ENCODE measurements at places on chromosomes 12 and 14.

GRCh38 chr14:49623941-49624839, 3.6 kb downstream of the MGAT2 start:
- DNase-seq = no peak

DNA sequence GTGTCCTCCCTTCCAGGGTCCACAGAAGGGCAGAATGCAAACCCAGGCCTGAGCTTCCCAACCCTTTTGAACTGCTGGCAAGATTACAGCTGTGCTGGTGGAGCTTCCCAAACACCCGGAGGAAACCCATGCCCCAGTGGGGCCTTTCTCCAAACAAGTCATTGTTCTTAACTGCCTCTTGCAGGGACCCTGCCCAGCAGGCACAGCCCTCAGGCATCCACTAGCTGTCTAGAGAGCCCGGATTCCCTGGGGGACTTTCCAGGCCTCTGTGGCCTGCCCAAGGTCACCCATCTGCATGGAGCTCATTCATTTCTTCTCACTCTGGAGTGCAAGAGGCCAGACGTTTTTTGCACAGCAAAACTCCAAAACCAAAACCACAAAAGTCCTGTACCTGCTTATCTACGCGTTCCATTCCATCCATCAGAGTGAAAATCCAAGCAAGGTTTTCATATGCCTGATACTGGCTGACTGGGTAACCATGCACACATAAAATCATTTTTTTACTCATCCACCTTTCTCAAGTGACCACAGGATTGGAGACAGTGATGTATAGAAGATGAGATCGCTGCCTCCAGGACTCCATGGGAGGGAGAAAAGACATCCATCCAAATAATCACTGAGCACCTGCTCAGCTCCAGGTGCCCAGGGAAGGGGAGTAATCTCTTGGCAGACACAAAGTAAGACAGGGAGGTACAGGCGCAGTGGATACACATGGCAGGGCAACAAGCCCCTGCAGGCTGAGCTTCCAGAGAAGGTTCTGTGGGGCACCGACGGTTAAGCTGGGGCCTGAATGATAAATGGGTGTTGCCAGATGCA, 17.2 kb upstream of the BDKRB2 start:
- DNase-seq = no peak

DNA sequence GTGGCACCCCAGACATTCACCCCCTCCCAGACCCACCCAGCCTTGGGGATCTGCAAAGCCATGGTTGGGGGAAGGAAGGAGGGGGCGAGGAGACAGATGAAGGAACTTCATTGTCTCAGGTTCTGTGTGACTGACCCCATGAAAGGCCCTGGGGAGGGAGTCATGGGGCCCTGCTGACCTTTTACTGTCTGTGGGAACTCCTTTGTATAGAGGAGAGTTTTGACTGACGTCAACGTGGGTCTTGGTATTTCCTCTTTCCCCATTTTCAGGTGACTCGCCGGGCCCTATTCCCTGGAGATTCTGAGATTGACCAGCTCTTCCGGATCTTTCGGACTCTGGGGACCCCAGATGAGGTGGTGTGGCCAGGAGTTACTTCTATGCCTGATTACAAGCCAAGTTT, 3.1 kb upstream of the RAB5B start:
- no peak for DNase-seq

GRCh38 chr14:24250354-24250753, 7.9 kb upstream of the TINF2 start:
- no peak for DNase-seq

DNA sequence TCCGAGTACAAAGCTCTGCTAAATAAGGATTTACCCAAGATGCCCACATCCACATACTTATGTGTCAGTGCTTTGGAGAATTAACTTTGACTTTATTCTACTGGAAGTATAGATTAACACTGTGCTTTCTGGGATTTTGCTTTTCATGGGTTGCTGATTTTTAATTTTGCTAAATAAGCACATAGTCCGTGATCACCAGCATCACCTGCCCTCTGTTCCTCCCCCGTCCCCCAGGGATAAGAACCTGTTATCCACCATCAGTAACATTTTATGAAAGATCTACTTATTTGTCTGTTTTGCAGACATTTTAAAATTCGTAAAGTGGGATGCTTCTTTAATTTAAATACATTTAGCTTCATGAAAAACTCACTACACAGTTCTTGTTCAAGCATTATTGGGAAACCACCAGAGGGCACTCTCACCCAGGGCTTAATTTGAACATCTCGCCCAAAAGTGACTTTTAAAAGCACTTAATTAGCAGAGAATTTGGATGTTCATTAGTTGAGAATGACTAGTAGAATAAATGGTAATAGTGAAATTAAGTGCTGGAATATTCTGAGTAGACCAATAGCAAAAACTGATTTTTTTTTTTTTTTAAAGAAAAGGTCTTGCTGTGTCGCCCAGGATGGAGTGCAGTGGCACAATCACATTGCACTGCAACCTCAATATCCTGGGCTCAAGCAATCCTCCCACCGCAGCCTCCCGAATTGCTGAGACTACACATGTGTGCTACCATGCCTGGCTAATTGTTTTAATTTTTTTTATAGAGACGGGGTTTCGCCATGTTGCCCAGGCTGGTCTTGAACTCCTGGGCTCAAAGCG, 35.7 kb downstream of the MRPL42 start:
- peak; percentile 67 for DNase-seq

GRCh38 chr14:102282751-102283465, 22.1 kb downstream of the MOK start:
- no peak for DNase-seq

- no peak for DNase-seq
Observed at GRCh38 chr12:74242088-74242487, 295.5 kb upstream of the ATXN7L3B start.

DNA sequence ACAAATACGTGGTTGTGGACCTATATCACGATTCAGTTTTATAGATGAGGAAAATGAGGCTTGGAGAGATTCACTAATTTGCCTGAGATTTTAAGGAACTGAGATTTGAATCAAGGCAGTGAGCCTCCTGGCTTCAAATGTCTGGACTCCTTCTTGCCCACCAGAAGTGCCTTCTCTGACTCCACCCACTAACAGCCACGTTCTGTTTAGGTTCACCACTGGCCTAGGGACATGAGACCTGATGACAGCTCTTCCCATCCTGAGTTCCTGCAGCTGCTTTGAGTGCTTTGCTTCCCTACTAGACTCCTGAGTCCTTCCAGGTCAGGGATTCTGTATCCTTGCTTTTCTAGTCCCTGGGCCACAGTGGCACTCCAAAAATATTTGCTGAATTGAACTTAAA, 57.1 kb downstream of the PLBD1 start:
- no peak for DNase-seq

DNA sequence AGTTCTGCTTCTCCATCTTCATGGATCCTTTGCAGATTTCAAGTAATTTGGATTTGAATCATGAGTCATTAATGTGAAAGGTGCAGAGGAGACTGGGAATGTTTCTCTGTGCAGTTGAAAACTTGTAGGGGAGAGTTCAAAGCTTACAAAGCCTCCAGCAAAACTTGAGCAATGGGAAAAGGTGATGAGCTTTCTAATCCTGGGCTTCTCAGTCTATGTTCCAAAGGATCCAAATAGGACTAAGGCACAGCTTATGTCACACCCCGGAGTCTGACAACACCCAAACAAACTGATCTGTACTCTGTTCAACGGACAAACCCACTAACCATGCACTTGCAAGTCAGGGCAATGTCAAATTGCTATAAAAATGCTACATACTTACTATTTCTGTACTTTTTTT, 134.8 kb downstream of the DUSP6 start:
- no peak for DNase-seq

- peak; percentile 80 for DNase-seq
Observed at GRCh38 chr12:31238764-31239387, 87.1 kb downstream of the SINHCAF start.

DNA sequence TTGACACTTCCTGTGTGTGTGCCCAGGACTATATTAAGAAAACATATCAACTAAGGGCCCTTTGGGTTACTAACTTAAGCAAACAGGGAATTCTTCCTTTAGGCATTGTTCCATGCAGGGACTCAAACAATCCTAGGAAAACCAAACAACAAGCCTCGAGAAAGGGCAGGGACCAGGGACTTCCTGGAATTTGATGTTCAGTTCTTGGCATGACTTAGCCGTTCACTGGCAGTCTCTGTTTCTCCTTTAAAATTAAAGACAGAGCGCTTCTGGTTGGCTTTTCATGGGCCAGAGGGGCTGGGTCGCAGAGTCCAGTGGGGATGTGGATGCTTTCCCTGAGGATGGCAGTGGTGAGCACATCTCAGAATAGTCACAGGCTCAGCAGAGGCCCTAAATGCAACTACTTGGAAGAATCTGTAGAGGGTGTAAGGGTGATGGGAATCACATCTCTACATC, 35.2 kb downstream of the RNFT2 start:
- no peak for DNase-seq

- no peak for DNase-seq
Observed at GRCh38 chr14:70094631-70095030, 94.1 kb downstream of the SLC8A3 start.

DNA sequence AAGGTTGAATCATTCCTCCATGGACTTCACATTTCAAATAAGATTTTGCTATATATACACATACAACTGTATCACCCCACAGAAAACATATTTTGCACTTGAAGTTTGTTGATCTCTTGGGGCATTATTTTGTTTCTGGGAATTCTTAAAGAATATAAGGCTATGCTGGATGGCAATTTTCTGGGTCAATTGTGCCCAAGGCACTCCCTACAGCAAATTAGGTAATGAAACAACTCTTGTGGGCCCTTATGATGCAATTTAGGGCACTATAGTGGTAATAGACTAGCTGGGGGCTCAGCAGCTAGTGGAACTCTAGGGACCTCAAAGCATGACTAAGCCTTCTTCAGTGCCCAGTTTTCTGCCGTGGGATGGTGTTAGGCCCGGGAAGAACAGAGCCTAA, 444.4 kb downstream of the NRXN3 start:
- DNase-seq = no peak

DNA sequence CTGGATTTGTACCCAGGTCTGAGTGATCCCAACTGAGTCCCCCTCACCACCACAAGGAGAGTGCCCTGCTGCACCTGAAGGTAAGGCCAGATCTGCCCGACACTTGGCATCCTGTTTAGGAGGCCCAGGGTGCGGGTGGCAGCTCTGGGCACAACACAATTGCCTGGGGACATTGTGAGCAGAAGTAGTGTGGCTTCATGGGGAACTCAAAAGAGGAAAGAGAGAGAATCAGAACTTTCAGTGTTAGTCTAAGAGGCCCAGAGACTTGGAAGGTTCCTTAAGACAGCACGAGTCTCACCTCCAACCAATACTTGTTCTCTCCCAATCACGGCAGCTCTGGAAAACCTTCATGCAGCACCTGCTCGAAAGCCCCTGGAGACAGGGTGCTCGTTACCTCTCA, 6.6 kb upstream of the SLC8B1 start:
- peak; percentile 57 for DNase-seq

GRCh38 chr12:53714004-53714403, 13.2 kb downstream of the CALCOCO1 start:
- no peak for DNase-seq

GRCh38 chr12:78241446-78241845, 410.8 kb downstream of the NAV3 start:
- no peak for DNase-seq

DNA sequence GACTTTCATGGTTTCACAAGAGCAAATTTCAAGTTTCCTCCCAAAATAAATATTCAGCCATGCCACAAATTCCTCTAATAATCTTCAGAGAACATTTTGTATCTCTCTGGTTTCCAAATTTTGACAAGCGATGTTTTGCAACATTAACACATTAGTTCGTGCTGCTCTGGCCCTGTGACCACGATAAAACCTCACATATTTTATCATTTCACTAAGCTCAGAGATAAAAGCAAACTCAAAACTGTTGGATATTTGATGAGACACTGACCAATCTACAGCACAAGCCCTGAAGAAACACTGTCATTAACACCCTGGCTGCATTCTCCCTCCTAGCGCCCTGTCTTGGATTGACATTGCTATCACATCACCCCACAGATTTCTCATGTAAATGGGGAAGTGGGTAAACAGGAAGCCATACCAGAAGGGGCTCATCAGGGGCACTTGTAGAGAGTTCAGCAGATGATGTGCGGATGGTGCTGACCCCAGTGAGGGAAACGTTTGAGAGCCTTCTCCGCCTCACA, 264.3 kb downstream of the PRKD1 start:
- DNase-seq = no peak

- DNase-seq = peak; percentile 84
Observed at GRCh38 chr14:52918486-52918885, 32.4 kb downstream of the FERMT2 start.

DNA sequence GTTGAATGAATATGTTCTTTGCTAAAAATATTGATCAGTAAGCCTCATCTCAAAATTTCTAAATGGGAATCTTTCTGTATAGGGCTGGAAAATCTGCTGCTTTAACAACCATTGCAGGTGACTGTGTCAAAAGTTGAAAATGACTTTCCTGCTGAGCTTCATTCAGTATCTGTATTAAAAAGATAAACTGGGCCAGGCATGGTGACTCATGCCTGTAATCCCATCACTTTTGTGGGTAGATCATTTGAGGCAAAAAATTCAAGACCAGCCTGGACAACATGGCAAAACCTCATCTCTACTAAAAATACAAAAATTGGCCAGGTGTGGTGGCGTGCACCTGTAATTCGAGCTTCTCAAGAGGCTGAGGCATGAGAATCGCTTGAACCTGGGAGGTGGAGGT, 213.7 kb upstream of the SYT10 start:
- DNase-seq = no peak

DNA sequence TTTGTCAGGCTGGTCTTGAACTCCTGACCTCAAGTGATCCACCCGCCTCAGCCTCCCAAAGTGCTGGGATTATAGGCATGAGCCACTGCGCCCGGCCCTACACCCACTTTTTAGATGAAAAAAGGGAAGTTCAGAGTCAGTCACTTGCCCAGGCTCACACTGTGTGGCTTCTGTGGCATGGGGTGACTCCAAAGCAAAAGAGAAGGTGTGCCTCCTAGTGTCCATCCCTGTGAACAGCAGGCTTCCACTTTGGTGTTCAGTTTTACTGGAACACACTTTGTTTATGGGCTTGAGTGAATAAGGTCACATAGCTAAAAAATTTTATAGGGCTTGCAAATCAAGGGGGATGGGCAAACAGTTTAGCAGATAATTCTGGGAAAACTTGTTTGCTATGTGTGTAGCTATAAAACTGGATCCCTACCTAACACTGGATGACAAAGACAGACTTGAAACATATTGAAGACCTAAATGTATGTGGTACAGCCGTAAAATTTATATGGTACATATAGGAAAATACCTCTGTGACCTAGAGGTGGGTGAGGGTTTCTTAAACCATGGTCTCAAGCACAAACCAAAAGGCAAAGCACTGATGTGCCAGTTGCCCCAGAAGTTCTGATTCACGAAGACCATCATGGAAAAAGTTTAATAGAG, 54.9 kb downstream of the EID3 start:
- peak; percentile 89 for DNase-seq

DNA sequence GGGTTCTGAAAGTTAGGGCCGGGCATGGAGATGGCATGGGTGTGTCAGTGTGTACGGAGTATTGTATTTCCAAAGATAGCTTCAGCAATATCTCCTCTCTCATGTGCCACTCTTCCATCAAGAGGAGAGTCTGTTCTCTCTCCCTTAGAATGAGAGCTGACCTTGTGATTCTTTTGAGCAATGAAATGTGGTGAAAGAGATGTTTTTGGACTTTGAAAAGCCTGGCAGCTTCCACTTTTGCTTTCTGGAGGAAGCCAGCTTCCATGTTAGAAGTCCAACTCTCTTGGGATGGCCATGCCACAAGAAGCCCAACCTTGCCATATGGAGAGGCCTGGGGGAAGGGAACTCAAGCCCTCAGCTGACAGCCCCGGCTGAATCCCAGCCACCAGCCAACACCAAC, 72.4 kb upstream of the GZMB start:
- peak; percentile 47 for DNase-seq

Measured in suppressor macrophage treated with lipopolysaccharide for 4 hours (primary cell).